ENCODE measurements at places on chromosomes 16 and 17. TPM values are rescaled to one million over a fixed set of nuclear protein-coding genes. Genes with fewer than 3 reads are reported as not detected.

SPEM1 gene
- not detected for polyA plus RNA-seq

DNA sequence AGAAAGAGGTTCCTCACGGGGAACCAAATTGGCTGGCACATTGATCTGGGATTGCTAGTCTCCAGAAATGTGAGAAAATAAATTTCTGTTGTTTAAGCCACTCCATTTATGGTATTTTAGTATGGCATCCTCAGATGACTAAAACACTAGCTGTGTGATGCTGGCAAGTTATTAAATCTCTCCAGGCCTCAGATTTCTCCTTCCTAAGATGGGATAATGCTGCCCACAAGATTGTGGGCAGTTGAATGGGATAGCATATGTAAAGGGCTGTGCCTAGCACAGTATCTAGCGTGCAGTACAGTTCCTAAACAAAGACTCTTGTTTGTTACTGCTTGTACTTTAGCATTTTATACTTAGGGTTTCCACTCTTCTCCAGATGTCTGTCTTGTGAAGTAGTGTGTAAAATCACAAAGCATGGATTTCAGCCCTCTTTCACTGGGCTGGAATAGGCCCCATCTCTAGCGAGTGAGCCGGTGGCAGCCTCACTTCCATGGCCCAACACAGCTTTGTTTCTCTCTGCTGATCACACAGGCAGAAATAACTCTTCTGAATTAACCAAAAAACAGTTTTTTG is 38.2 kb upstream of the PHAF1 start:
- DNase-seq: no peak

- no peak for DNase-seq
Observed at GRCh38 chr16:61105544-61105943, 930.7 kb downstream of the CDH8 start.

DNA sequence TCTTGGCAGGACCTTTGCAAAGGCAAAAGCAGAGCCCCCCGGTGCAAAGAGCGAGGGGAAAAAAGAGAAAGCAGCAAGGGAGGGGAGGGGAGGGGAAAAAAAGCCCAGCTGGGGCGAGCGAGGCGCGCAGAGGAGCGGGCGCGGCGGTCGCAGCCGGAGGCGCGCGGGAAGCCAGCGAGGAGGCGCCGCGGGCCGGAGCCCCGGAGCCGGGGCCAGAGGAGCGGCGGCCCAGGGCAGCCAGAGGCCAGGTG is 129 bp downstream of the IRX5 start:
- DNase-seq: no peak

DNA sequence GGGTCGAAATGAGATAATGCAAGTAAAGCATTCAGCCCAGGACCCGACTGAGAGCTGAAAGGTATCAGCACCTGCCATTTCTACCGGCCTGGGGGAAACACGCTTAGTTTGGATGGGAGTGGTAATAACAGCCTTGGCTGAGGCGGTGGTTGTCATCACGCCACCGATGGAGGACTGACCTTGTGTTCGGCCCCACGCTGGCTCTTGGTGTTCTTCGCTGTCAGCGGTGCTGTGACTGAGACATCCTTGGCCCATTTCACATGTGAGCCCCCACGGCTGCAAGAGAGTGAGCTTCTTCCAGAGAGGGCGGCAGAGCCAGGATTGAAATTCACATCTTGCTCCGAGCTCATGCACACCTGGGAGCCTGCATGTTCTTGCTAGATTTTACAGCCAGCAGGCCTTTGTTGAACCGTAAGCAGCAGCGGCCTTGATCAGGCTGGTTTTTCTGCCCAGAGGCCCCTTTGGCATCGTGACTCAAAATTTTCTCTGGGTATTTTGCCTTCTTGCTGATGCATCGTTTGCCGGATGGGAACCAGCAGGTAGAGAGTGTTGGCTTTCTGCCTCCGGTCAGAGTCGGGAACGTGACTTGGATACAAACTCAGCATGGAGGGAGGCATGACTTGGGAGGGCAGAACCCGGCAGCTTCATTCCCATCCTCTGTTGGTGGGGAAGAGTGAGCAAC is 341.5 kb downstream of the SNX29 start:
- no peak for DNase-seq

GRCh38 chr16:75754141-75754540 is 27.9 kb upstream of the CPHXL start:
- DNase-seq: no peak

GRCh38 chr17:75019710-75020109 is 7.2 kb downstream of the MRPL58 start:
- DNase-seq: no peak

DNA sequence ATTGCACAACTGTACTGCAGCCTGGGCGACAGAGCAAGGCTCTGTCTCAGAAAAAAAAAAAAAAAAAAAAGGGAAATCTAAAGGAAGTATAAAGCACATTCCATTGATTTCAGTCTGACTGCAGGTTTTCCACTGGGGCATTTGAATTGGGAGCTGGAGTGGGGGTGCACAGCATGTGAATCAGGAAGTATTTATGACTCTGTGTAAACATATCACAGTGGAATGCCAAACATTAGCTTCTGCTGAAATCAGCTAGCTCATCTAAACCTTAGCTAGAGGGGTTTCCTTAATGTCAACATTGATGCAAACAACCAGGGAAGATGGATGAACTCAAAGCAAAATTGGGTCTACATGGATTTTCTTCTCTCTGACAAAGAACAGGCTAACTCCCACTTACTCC is 641.0 kb upstream of the EEF2KMT start:
- DNase-seq: no peak

DNA sequence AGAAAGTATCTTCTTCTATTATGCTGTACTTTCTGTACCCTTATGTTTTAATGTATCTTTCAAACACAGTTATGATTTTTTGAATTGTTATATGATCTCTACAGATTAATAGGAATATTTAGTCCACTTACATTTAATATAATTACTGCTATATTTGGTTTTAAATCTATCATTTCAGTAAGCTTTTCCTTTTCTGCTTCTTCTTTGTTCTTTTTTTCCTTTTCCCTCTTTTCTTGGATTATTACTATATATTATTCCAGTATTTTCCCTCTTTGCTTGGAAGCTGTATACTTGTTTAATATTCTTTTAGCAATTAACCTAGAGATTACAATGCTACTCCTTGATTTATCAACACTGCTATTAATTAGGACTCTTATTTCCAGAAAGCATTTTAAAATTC is 13.5 kb downstream of the TLE7 start:
- DNase-seq: no peak

- DNase-seq: no peak
Observed at GRCh38 chr16:65867276-65867960, 499.1 kb upstream of the CDH5 start.

Measured in sigmoid colon (tissue), 7 donors.